Activated CD8-positive, alpha-beta memory T cell treated with anti-CD3 and anti-CD28 coated beads for 1 hour (primary cell): ENCODE measurements at places on chromosomes 4 and X.

DNA sequence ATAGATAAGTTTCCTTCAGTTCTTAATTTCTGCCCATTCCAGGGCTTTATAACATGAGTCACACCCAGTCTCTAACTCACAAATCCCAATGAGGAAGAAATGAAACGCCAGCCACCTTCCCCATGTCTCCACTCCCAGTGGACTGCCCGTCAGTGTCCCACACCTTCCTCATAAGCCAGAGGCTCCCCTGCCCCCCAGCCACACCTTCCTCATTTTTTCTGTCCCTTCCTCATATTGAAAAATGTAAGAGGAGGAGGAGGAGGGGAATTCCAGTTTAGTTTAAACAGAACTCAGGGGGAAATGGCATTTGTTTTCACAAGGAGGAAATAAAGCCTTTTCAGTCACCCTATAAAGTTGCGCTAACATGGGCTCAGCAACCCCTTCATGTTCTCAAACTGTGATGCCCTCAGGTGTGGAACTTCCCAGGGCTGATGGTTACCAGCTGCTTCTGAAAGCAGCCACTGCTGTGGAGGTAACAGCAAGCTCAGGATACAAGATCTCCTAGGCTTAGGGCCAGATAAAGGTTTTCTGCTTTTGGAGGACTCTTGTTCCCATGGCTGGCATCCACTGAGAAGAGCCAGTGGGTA lies 97.8 kb downstream of the PARM1 start:
- DNase-seq = no peak

GRCh38 chr4:26263165-26263564 lies 57.6 kb upstream of the RBPJ start:
- no peak for DNase-seq

GRCh38 chrX:55119712-55120111 lies 30.9 kb downstream of the PAGE2 start:
- DNase-seq = no peak

DNA sequence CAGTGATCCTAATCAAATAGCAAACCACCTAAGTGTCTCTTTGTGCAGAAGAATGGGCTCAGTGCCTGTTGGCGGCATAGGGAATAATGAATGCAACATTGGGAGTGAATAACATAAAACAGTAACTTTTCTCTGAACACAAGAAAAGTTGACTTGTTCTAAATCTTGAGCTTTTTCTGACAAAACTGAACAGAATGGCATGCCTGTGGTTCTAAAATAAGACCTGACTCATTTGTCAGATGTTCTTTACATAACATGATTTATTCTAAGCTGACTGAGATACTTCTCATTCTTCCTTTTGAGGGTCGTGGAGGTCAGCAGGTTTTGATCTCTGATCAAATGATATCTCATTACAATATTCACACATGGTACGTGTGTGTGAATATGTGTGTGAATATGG lies 165.4 kb upstream of the WDR1 start:
- no peak for DNase-seq

DNA sequence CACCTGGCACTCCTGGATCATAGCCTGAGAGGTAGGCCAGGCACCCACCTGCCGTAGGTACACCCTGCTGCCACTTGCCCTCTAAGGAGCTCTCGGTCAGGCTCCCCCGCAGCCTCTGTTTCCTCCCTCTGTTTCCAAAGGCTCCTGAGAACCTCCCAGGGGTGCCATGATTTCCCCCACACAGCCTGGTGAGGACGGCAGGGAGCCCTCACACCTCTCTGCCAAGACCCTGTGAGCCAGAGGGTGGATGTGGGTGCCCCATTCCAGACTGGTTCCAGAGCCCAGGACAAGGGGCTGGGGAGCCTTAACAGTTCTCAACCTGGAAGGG lies 1.6 kb upstream of the ABLIM2 start:
- no peak for DNase-seq

DNA sequence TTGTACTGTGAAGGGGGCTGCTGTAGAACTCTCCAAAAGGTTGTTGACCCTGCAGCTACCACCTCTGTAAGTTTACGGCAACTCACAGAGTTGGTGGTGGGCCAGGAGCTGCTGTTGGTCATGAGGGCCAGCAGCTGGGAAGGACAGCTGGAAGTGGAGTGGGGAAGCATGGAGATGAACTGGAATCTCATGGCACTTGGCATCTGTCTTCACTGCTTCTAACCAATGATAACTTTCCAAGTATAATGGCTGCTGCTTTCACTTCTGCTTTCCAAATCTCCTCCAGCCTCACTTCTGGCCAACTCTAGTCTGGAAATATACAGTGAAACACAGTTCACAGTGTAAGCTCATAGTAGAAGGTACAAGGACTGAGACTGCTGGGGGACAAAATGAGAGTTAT lies 126.5 kb upstream of the INTU start:
- no peak for DNase-seq

DNA sequence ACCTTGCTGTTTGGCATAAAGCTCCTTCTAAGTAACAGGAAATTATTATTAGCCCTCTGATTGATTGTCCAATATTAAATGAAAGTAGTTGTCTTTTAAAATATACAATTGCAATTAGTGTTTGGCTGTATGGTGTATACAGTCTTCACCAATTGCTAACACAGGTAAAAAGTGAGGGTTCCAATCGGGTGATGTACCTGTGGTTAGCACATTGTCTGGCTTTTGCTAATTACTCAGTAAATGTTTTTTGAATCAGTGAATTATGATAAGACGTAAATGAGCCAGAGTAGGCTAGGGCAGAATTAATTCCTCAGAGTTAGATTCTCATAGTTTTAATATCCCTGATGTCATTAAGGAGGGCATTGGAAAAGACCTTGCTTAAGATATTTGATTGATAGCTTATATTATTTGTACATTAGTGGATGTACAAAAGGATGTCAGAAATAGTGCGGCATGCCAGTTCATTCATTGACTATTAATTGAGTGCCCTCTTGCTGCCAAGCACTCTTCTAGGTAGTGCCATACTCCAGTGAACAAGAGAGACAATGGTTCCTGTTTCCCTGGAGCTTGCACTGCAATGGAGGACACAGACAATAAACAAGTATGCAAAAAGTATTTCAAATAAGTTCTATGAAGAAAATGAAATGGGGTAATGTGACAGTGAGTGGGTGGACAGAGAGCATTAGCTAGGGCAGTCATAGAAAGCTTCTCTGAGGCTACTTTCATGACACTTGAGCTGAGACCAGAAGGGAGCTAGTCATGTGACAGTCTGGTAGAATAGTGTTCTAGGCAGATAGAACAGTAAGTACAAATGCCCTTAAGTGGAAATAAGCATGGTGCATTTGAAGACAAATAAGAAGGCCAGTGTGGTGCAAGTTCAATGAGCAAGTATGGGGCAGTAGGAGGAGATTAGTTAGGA lies 205.9 kb upstream of the CASK start:
- no peak for DNase-seq

GRCh38 chrX:46693149-46693548 lies 65.8 kb downstream of the SLC9A7 start:
- no peak for DNase-seq

GRCh38 chr4:41645728-41646390 lies 102.7 kb downstream of the PHOX2B start:
- no peak for DNase-seq

DNA sequence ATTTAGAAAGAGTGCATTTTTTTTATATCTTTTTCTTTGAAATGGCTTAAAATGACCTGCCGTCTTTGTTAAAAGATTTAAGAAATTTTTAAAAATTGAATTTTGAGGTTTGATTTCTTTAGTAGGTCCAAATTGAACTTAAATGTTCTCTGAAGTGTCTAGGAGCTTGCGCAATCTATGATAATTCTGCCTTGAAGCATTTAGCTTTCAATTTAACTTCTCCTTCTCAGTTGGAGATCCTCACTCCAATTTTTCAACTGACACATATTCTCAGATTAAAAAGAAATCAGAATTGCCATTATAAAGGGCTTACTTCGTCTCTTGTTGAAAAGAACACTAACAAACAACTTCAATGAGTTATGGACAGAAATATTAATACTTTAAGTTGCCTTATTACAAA lies 273.5 kb downstream of the TMA16 start:
- DNase-seq = no peak

- no peak for DNase-seq
These were observed at the start of gene MAGEB2 for GRCh38 chrX:30215357-30215843. Gene MAGEB2, plus strand, starts transcription at chrX:30215563. Its CDS starts 3,018 bp downstream, at chrX:30218581.

GRCh38 chrX:3268829-3269228 lies 77.6 kb downstream of the MXRA5 start:
- DNase-seq = no peak

GRCh38 chr4:59222221-59222620 lies 1977.9 kb upstream of the ADGRL3 start:
- no peak for DNase-seq

- DNase-seq = no peak
These were observed 1341.7 kb downstream of the PCDH7 start for GRCh38 chr4:32061916-32062315.

GRCh38 chr4:118086344-118086743 lies 52.1 kb downstream of the NDST3 start:
- DNase-seq = no peak

DNA sequence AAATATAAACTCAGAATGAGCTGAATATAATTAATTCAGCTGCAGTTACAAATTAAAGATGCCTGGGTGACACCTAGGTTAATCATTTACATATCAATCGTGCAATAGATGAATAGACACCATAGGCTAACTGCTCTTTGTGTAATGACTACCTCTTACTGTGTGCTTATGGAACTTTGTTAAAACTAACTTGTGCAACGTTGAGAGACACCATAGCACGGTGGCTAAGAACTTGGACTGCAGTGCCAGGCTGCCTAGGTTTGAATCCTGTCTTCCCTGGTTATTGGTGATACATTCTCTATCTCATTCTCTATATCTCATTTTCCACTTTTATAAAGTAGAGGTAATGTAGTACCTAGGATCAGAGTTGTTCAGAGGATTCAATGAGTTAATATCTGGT lies 46.9 kb downstream of the SMAD1 start:
- no peak for DNase-seq

DNA sequence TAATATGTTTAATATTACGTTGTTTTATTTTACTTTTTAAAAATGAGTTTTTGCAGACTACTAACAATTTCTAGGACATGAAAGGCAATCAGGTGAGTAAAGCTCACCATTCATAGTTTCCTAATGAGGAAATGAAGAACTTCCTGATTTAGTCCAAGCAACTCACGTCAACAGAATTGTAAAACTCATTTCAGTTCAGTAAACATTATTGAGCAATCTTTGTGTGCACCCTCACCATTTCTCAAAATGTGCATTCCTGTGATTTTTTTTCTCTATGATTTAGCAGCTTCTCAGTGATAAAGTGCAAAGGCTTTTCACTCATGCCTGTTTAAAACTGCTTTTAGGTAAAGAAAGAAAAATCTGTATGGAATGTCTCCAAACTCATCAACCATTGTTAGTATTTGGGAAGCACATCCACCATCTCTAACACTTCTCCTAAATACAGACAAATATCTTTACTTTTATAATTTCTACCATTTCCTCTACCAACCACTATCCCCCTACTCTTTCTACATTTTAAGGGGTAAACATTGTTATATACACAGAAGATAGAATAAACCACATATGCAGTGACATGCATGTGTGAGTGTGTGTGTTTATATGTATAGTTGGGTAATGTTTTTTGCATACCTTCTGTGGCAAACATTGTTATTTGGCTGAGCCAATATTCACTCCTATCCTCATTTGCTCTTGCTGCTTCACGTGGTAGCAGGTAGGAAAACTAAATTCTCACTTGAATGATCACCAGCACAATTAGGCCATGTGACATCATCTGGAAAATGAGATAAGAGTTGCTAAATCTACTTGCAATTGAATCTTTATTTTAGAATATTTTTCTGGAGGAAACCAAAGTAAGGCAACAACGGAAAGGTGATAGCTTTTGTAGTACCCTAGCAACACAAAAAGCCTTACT lies 54.7 kb upstream of the PRDM8 start:
- no peak for DNase-seq

GRCh38 chrX:25156323-25156722 lies 140.6 kb upstream of the ARX start:
- DNase-seq = no peak

DNA sequence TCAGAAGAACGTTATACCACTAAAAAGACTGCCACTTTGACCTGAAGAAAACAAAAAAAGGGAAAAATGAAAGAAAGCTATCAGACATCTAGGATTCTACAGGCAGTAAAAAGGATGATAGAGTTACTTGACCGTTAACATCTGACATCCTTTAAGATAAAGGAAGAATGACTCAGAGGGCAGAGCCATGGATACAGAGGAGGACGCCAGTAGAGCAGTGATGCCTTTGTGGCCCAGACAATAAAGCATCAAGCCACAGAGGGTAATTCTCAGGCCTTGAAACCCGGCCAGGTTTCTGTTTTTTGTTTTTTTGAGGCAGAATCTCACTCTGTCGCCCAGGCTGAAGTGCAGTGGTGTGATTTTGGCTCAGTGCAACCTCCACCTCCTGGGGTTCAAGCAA lies 9.5 kb upstream of the BEX1 start:
- no peak for DNase-seq

DNA sequence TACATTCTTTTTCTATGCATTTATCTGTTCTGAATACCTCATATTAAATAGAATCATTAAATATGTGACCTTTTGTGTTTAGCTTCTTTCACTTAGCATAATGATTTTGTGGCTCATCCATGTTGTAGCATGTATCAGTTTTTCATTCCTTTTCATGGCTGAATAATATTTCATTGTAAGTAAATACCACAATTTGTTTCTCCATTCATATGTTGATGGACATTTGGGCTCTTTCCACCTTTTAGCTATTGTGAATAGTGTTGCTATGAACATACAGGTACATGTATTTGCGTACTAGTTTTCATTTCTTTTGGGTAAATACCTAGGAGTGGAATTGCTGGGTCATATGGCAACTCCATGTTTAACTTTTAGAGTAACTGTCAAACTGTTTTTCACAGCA lies 85.1 kb downstream of the GNL3L start:
- no peak for DNase-seq

DNA sequence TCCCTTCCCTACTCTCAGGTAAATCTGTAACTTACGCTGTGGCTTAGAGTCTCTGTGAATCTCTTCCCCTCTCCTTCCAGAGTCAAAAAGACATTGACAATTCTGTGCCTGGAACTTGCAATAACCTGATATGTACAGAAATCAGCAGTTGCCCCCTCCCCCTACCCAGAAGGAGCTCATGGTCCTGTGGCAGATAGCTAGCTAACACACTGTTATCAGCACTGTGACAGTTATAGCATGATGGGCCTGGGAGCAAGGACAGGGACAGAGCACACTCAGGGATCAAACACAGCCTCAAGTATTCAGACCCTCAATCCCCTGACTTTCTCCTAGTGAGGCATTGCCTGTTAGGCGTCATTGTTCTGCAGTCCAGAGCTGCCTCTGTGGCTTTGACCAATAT lies 18.7 kb upstream of the MAGEA10 start:
- no peak for DNase-seq
